Activated CD8-positive, alpha-beta T cell treated with anti-CD3 and anti-CD28 coated beads, Interleukin-2, amount 10 ng/mL, durations not matched to agents 7 days and 5 days (primary cell): ENCODE measurements at places on chromosomes 16 and 17.

DNA sequence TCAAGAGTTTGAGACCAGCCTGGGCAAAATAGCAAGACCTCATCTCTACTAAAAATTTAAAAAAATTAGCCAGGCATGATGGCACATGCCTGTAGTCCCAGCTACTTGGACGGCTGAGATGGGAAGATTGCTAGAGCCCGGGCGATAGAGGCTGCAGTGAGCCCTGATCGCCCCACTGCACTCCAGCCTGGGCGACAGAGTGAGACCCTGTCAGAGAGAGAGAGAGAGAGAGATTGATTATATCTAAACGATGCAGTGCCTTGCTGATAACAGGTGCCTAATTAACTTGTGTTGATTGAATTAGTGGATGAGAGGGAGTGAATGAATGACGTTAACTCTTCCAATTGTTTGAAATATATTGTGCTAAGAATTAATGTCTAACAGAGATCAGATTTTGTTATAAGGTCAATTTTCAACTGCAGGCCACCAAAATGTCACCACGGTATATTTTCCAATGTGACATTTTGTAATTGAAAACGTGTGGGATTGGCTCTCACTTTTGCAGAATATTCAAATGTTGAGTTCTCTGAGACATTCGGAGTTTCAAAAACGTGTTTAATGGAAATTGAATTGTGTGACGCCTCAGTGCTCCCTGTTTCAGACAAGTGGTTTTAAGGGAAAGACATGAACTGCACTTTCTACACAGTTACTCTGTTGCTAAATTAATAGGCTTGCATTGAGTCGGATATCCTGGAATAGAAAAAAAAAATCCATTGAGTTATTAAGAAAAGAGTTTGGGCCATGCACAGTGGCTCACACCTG lies 53.6 kb downstream of the ABAT start:
- no peaks in the 10 kb centered on the region for H3K27me3 ChIP-seq
- H3K4me3 ChIP-seq: no peak overlapping the region
- no peak for DNase-seq
- H3K4me1 ChIP-seq: peaks cover 4% of the 10 kb centered on the region
- H3K27ac ChIP-seq: no peak overlapping the region

DNA sequence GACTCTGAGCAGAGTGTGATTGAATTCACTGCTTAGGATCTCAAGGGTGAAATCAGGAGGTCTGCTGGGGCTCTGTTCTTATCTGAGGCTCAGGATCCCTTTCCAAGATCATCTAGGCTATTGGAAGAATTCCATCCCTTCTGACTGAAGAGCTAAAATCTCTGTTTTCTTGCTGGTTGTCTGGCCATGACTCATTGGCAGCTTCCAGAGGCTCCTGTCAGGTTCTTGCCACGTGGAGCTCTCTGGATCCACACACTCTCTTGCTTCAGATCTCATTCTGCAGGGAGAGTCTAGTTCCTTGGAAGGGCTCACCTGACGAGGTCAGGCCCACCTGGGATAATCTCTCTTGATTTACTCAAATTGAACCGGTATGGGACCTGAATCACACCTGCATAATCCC lies 930.7 kb downstream of the CDH8 start:
- H3K27ac ChIP-seq: no peak overlapping the region
- H3K4me1 ChIP-seq: no peaks in the 10 kb centered on the region
- no peak overlapping the region for H3K4me3 ChIP-seq
- H3K27me3 ChIP-seq: no peaks in the 10 kb centered on the region

GRCh38 chr17:4626734-4627256 lies 14.7 kb downstream of the ALOX15 start:
- no peaks in the 10 kb centered on the region for H3K36me3 ChIP-seq
- no peak overlapping the region for H3K4me3 ChIP-seq
- no peak for DNase-seq
- H3K4me1 ChIP-seq: peaks cover 3% of the 10 kb centered on the region
- peaks cover 24% of the 10 kb centered on the region for H3K27me3 ChIP-seq

- no peaks in the 10 kb centered on the region for H3K27me3 ChIP-seq
- H3K27ac ChIP-seq: no peak overlapping the region
- H3K36me3 ChIP-seq: peaks cover 4% of the 10 kb centered on the region
- no peak overlapping the region for H3K4me3 ChIP-seq
- DNase-seq: peak; percentile 35
- peaks cover 35% of the 10 kb centered on the region for H3K4me1 ChIP-seq
Measured at GRCh38 chr16:1823821-1824220, 2.8 kb downstream of the HAGH start.

DNA sequence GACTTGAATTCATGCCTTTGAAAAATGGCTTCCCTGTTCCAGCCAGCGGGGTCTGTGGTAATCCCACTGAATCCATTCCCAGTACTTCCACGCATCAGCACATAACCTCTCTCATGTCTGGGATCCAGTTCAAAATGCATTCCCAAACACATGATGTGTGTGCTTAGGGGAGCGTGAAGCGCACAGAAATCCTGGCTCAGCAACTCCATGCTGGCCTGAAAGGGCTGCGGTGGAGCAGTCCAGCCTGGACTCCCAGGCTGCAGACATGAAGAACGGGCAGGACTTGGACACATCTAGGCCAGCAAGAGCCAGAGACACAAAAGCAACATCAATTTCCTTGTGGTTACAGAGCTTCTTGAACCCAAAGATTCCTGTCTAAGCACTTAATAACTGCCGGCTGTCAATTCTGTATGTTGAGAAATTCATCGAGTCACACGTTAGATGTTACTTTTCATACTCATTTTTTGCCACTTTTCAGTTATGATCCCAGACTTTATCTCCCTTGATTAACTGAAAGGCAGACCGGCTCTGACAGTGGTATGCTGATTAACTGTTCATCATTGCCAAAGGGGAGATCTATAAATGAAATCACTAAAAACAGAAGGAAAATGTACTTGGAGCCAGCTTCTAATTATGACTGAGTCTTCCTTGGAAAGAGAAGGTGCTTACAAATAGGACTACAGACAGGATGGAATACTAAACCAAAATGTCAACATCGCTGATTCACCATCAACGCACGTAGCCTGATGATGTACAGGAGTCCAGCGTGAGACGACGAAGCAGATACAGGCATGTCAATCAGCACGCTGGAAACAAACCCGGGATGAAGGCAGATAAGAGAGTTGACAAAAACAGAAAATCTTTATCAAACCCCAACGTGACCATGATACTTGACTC lies 23.0 kb downstream of the NSMCE1 start:
- peaks cover 85% of the 10 kb centered on the region for H3K4me1 ChIP-seq
- H3K36me3 ChIP-seq: peaks cover 57% of the 10 kb centered on the region
- no peak overlapping the region for H3K4me3 ChIP-seq
- DNase-seq: no peak

DNA sequence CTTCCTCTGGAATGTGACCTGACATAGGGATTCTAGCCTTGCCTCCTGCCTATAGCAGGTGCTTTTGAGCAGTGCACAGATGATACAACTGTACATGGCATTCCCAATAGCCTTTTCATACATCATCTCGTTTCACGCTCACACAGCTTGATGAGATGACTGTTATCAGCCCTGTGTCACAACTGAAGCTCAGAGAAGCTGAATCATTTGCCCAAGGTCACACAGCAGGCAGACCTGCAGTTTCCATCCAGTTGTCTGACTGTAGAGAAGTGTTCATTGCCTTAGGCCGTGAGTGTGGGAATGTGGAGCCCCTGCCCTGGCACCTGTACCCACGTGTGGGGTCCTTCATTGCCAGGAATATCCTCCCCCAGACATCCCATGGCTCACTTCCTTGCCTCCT lies 20.1 kb downstream of the WFDC1 start:
- no peak overlapping the region for H3K4me3 ChIP-seq
- DNase-seq: no peak
- H3K36me3 ChIP-seq: no peaks in the 10 kb centered on the region
- no peak overlapping the region for H3K27ac ChIP-seq
- H3K4me1 ChIP-seq: no peaks in the 10 kb centered on the region

DNA sequence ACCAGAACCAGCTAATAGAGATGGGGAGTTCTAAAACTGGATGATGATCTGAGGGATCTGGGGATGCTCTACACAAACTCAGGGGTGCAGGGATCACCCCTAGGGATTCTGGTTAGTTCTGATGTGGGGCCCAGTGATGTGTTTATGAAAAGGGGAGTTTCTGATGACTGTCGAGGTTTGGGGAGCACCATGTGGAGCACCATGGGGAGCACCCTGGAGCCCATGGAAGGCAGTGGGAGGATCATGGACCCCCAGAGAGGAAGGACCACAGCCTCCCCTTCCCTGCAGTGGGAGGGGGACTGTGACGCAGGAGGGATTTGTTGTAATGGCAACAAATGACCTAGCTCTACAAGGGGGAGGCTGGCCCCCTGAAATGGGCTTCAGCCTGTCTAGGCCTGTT lies 18.4 kb downstream of the PIMREG start:
- H3K27me3 ChIP-seq: peaks cover 2% of the 10 kb centered on the region
- no peak overlapping the region for H3K4me3 ChIP-seq
- H3K27ac ChIP-seq: no peak overlapping the region
- DNase-seq: no peak
- H3K4me1 ChIP-seq: peaks cover 8% of the 10 kb centered on the region

- peaks cover 2% of the 10 kb centered on the region for H3K27me3 ChIP-seq
- H3K36me3 ChIP-seq: no peaks in the 10 kb centered on the region
- no peak overlapping the region for H3K4me3 ChIP-seq
- H3K27ac ChIP-seq: no peak overlapping the region
Measured at GRCh38 chr16:55565086-55565485, 1.4 kb upstream of the CAPNS2 start.

- peaks cover 47% of the 10 kb centered on the region for H3K36me3 ChIP-seq
- H3K27me3 ChIP-seq: no peaks in the 10 kb centered on the region
- H3K4me3 ChIP-seq: no peak overlapping the region
- H3K27ac ChIP-seq: no peak overlapping the region
- H3K4me1 ChIP-seq: peaks cover 4% of the 10 kb centered on the region
Measured at GRCh38 chr16:3780570-3780969, 63.2 kb upstream of the TRAP1 start.

DNA sequence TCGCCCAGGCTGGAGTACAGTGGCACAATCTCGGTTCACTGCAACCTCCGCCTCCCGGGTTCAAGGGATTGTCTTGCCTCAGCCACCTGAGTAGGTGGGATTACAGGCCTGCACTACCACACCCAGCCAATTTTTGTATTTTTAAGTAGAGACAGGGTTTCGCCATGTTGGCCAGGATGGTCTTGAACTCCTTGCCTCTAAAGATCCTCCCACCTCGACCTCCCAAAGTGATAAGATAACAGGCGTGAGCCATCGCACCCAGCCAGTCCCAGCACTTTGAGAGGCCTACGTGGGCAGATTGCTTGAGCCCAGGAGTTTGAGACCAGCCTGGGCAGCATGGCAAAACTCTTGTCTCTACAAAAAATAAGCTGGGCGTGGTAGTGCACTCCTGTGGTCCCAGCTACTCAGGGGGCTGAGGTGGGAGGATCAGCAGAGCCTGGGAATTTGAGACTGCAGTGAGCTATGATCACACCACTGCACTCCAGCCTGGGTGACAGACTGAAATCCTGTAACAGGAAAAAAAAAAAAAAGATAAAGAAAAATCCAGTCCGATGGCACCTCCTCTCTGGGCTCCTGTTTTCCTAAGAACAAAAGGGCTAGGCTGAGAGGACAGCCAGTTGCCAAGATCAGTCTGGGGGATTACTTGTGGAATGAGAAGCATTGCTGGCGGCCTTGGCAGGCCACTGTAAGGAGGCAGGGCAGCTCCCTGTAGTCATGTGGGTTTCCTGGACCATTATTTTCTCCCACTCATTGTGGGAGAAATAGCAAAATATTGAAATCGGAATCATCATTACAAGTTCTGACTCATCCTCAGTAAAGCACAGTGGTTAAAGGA lies 3.0 kb upstream of the PIPOX start:
- H3K4me3 ChIP-seq: no peak overlapping the region
- no peaks in the 10 kb centered on the region for H3K36me3 ChIP-seq
- H3K27ac ChIP-seq: no peak overlapping the region
- DNase-seq: no peak
- H3K27me3 ChIP-seq: peaks cover 14% of the 10 kb centered on the region
- peaks cover 12% of the 10 kb centered on the region for H3K4me1 ChIP-seq

GRCh38 chr16:21060027-21060510 lies 90.6 kb downstream of the DNAH3 start:
- H3K4me1 ChIP-seq: no peaks in the 10 kb centered on the region
- H3K4me3 ChIP-seq: no peak overlapping the region
- H3K36me3 ChIP-seq: no peaks in the 10 kb centered on the region
- DNase-seq: no peak
- H3K27me3 ChIP-seq: peaks cover 19% of the 10 kb centered on the region

DNA sequence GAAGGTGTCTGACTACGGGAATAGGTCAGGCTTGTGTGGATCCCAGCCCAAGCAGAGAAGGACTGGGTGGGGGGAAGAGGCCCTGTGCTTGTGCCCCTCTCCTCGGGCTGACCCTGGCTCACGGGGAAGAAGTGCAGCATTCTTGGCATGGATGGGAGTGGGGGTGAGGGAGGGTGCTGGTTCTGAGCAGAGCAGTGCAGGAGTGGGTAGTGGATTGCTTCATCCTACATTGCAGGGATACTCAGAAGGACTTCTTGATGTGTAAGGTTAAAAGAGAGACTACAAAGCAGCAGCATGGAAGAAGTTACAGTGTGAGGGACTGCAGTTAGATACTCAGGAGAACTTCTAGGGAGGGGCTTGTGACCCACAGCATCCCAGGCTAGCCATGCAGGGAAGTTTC lies 2.1 kb downstream of the ARHGAP23 start:
- no peak overlapping the region for H3K27ac ChIP-seq
- peaks cover 31% of the 10 kb centered on the region for H3K27me3 ChIP-seq
- H3K36me3 ChIP-seq: no peaks in the 10 kb centered on the region
- H3K4me3 ChIP-seq: no peak overlapping the region
- H3K4me1 ChIP-seq: peaks cover 5% of the 10 kb centered on the region
- no peak for DNase-seq

GRCh38 chr16:61616088-61616487 lies 420.1 kb downstream of the CDH8 start:
- H3K4me3 ChIP-seq: no peak overlapping the region
- H3K27me3 ChIP-seq: no peaks in the 10 kb centered on the region
- H3K27ac ChIP-seq: no peak overlapping the region
- H3K36me3 ChIP-seq: no peaks in the 10 kb centered on the region

GRCh38 chr16:56781528-56781961 lies 51.6 kb downstream of the NUP93 start:
- H3K27ac ChIP-seq: no peak overlapping the region
- H3K4me1 ChIP-seq: peaks cover 30% of the 10 kb centered on the region
- no peaks in the 10 kb centered on the region for H3K36me3 ChIP-seq
- H3K27me3 ChIP-seq: no peaks in the 10 kb centered on the region
- no peak for DNase-seq
